Mesothelial cell of epicardium (in vitro differentiated cells): ENCODE measurements at places on chromosomes 2 and 18.

DNA sequence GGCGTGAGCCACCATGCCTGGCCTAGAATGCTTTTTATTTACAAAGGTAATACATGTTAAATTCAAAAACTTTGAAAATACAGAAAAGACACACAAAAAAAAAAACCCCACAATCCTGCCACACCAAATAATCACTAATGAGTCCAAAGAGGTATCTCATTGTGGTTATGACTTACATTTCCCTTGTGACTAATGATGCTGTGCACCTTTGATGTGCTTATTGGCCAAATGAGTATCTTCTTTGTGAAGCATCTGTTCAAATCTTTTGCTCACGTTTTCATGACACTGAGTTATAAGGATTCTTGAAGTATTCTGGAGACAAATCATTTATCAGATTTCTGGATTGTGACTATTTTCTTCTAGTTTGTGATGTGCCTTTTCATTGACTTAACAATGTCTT is 6.4 kb upstream of the NLRC4 start:
- no peak for DNase-seq
- no peak overlapping the region for H3K4me3 ChIP-seq
- H3K4me1 ChIP-seq = no peaks in the 10 kb centered on the region
- no peak overlapping the region for H3K27ac ChIP-seq
- peaks cover 39% of the 10 kb centered on the region for H3K27me3 ChIP-seq

DNA sequence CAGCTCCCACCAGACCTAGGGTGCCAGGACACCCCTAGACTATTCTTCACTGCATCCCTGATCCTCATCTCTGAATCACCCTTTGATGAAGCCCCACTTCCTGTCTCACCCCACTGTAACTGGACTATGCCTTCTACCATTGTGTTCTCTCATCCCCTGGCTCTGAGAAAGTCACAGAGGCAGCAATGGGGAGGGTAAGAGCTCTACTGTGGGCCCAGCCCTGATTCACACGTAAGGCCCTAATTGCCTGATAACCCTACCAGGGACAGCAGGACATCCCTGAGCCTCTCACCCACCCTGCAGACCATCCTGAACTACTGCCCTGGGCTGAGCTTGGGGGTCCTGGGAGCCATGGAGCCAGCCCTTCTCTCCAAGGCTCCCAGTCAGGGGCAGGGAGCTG is 1.5 kb upstream of the PROM2 start:
- no peaks in the 10 kb centered on the region for H3K27me3 ChIP-seq
- peaks cover 13% of the 10 kb centered on the region for H3K4me1 ChIP-seq
- peak; percentile 11 for DNase-seq
- no peak overlapping the region for H3K4me3 ChIP-seq
- no peak overlapping the region for H3K27ac ChIP-seq
- no peaks in the 10 kb centered on the region for H3K36me3 ChIP-seq

DNA sequence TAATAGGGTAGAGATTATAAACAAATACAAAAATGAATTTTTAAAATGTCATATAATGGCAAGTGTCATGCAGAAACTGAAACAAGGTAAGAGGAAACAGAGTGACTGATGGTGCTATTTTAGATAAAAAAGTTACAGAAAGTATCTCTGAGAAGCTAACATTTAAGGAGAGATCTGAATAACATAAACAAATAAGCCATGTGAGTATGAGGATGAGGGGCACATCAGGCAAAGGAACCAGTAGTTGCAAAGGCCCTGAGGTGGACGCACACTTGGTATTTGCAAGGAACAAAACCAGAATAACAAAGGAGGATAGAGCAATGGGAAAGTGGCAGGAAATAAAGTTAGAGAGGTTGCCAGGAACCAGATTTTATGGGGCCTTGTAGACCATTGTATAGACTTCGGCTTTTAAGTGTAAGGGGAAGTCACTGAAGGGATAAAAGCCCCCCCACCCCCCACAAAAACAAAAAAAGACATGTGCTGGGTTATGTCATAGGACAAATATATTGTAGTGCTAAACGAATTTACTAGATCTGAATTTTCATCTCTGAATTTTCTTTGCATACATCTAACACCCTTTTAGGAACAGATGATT is 159.2 kb downstream of the DTNB start:
- H3K4me1 ChIP-seq = peaks cover 29% of the 10 kb centered on the region
- H3K27ac ChIP-seq = peak overlapping the region; percentile 69
- no peak for DNase-seq
- H3K36me3 ChIP-seq = peaks cover 8% of the 10 kb centered on the region
- no peaks in the 10 kb centered on the region for H3K27me3 ChIP-seq
- H3K4me3 ChIP-seq = no peak overlapping the region

DNA sequence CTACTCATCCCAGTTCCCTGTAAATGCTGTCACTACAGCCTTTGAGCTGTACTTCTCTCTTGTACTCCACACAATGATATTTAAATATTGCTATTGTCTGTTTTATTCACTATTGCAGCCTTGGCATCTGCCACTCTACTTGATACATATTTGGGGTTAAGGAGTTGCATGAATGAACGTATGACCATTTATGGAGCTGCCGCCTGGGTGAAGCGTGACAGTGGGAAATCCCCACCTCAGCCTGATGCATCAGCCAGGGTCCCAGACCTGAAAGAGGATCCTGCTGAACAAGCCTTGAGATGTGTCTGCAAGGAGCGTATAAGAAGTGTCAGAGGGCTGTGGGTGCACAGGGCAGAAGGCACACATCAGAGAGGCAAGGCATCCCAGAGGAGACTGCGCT is 39.1 kb downstream of the MRPL35 start:
- H3K4me1 ChIP-seq = peaks cover 5% of the 10 kb centered on the region
- H3K27ac ChIP-seq = no peak overlapping the region
- no peak for DNase-seq
- H3K4me3 ChIP-seq = no peak overlapping the region
- peaks cover 13% of the 10 kb centered on the region for H3K27me3 ChIP-seq

DNA sequence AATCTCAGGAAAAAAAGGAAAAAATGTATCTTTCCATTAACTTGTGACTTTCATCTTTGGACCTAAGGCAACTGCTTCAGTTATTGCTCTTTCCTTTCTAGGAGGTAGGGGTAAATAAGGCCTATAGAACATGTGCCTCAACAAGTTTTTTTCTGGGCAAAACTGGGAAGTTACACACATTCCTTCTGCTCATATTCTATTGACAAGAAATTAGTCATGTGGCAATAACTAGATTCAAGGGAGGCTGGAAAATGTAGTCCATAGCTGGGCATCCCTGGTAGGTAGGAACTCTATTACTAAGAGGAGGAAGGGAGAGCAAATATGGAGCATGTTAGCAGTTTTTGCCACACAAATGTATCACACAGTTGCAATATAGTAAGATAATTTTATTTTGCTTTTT is 37.7 kb upstream of the NEMP2 start:
- H3K27me3 ChIP-seq = no peaks in the 10 kb centered on the region
- H3K36me3 ChIP-seq = peaks cover 7% of the 10 kb centered on the region
- H3K27ac ChIP-seq = no peak overlapping the region

- H3K36me3 ChIP-seq = no peaks in the 10 kb centered on the region
- peaks cover 15% of the 10 kb centered on the region for H3K4me1 ChIP-seq
- H3K4me3 ChIP-seq = no peak overlapping the region
- no peak overlapping the region for H3K27ac ChIP-seq
Measured at GRCh38 chr2:128635361-128635900, 316.8 kb upstream of the HS6ST1 start.

- no peaks in the 10 kb centered on the region for H3K27me3 ChIP-seq
- no peak for DNase-seq
- H3K36me3 ChIP-seq = no peaks in the 10 kb centered on the region
- peaks cover 22% of the 10 kb centered on the region for H3K4me1 ChIP-seq
- no peak overlapping the region for H3K27ac ChIP-seq
Measured at GRCh38 chr2:113799375-113799774, 42.9 kb upstream of the SLC35F5 start.

GRCh38 chr2:238793306-238793705 is 54.6 kb upstream of the TWIST2 start:
- peaks cover 24% of the 10 kb centered on the region for H3K27me3 ChIP-seq
- no peak overlapping the region for H3K4me3 ChIP-seq
- no peaks in the 10 kb centered on the region for H3K36me3 ChIP-seq
- no peak overlapping the region for H3K27ac ChIP-seq
- peaks cover 8% of the 10 kb centered on the region for H3K4me1 ChIP-seq

DNA sequence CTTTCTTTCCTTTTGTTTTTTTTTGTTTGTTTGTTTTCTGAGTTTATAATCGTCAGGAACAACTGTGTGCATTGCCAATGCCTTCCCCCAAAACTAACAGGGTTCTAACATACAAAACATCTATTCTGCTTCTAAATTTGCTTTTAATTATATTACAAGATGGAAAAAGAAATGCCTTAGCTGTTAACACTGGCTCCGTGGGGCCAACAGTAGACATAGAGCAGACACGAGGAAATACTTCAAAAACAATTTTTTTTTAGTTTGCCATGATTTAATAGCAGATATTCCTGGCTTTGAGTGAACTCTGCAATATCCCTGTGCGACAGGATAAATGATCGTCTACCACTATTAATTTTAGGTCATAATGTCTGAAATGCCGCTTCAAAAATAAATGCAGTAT is 153.3 kb upstream of the HNRNPA3 start:
- H3K27me3 ChIP-seq = peaks cover 6% of the 10 kb centered on the region
- H3K4me3 ChIP-seq = no peak overlapping the region
- H3K36me3 ChIP-seq = no peaks in the 10 kb centered on the region
- peaks cover 18% of the 10 kb centered on the region for H3K4me1 ChIP-seq
- DNase-seq = no peak
- peak overlapping the region; percentile 38 for H3K27ac ChIP-seq

- peaks cover 4% of the 10 kb centered on the region for H3K36me3 ChIP-seq
- no peaks in the 10 kb centered on the region for H3K27me3 ChIP-seq
- H3K4me3 ChIP-seq = no peak overlapping the region
- no peaks in the 10 kb centered on the region for H3K4me1 ChIP-seq
- no peak overlapping the region for H3K27ac ChIP-seq
- DNase-seq = no peak
Measured at GRCh38 chr18:67590571-67591141, 74.1 kb upstream of the DSEL start.
